Activated CD4-positive, alpha-beta T cell treated with anti-CD3 and anti-CD28 coated beads, Interleukin-2, amount 50 U/mL, for 1 hour (primary cell): ENCODE measurements at places on chromosomes 3 and 15.
A peak's percentile ranks its signal among the peaks of the same experiment; 100 is the strongest.

DNA sequence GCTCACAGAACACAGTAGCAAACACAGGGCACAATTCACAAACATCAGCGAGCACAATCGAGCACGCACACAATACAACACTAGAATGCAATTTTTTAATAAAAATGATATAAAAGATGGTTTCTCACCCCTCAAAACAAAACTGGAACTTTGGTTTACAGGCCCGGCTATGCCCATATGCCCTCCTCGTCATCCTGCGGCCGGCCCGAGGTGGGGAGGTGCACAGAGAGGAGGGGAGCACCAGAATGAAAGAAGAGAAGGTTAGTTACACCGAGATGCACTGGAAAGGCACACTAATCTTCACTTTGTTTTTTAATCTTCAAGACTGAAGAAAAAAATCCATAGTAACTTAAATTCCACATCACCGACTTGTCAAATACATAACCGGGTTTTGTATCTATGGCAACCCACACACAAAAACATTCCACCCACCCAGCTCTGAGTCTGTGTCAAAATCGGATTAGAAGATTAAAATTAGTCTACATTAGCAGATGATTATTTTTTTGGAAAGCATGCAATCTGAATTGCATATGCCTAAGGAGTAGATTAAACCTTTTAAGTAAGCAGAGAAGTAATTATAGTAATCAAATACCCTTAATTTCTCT is 196.7 kb upstream of the WNT5A start:
- no peak for DNase-seq

DNA sequence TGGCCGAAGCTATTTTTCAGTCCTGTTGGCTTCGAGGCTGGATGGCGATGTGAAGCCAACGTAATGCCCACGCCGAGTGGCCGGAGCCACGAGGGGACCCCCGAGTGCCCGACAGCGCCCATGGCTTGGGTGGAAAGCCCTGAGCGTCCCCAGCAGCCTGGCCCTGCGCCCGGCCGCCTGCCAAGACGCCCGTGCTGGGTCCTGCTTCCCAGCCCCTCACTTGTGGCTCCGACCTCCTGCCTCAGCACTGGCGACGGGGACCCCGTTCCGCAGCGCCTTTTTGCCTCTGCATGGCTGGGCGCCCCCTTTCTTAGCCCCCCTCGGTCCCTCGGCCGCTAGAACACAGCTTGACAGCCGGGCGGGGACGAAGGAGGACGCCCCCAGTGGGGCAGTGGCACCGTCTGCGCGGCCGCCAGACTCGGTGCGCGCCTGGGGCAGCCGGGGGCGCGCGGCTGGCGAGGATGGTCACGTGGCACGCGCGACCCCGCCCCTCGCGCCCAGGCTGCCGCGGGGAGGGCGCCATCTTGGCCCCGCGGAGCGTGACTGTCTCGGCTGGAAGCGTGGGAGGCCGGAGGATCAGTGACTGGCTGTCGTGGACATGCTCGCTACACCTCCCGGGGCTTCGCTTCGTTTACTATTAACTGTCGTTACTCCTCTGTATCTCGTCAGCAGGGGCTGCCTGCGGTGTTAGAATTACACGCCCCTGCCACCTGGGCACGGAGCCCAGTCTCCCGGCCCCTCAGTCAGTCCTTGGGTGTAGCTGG is 626 bp upstream of the GPR176 start:
- peak; percentile 71 for DNase-seq

- DNase-seq = no peak
Observed at GRCh38 chr3:149609595-149609994, 48.2 kb downstream of the WWTR1 start.

DNA sequence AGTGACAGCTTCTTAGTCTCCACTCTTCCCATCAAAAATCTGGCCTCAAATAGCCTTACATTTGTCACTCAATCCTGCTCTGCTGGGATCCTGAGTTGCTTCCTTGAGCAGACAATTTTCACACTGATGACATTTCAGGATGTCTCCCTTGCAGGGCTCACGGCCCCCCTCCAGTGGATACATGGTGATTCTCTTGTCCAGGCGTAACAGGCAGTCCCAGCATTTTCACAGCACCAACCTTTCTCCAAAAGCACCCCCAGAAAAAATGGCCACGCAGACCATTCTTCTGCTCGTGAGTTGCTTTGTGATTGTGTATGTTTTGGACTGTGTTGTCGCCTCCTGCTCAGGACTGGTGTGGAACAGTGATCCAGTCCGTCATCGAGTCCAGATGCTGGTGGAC is 47.4 kb upstream of the WNT7A start:
- DNase-seq = no peak

GRCh38 chr3:144063306-144063705 is 91.7 kb downstream of the DIPK2A start:
- no peak for DNase-seq

DNA sequence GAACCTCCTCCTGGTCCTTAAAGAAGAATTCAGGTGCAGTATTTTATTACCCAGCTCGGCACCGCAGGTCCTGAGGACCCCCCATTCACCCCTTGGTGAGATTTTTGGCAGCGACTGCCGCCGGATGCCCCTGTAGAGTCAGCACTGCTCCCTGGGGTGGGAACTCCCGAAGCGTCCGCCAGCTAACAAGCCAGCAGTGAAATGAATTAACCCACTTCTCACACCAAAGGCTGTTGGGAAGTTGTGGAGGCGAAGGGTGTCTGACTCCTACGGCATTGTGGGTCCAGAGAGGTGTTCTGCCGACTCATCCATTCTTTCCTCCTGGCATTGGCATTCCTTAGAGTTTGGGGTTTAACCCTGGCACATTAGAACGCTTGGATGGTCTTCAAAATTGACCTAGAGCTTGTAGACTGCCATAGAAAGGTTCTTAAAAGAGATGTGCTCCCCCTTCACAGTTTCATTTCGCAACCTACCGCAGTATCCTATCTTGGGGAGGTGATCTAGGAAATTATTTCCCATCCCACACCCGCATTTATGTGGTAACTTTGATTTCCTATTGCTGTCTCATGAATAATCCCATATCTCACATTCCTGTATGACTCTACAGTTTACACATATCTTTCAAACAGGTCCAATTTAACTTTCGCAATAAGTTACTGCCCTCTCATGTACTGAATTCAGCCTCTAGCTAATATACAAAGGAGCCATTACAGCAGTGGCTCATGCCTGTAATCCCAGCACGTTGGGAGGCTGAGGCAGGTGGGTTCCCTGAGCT is 879 bp upstream of the EIF5A2 start:
- no peak for DNase-seq

GRCh38 chr15:70578196-70578595 is 185.2 kb downstream of the UACA start:
- no peak for DNase-seq

DNA sequence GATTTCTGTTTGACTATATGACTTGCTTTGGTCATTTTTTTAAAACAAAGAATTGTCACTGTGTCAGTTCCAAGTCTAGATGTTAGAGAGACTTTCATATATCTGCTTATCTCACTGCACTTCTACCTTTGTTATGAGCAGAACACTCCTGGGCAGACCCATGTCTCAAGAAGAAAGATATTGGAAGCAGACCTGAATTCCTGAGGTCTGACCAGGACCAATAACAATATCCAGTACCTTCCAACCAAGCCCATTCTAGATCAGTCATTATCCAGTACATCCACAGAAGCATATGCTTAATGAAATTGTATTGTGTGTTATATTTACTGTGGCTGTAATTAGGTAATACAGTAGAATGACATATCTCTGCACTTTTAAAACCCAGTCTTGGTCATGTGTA is 811.3 kb upstream of the GBE1 start:
- no peak for DNase-seq

GRCh38 chr15:91652610-91653207 is 200.8 kb upstream of the SLCO3A1 start:
- no peak for DNase-seq

DNA sequence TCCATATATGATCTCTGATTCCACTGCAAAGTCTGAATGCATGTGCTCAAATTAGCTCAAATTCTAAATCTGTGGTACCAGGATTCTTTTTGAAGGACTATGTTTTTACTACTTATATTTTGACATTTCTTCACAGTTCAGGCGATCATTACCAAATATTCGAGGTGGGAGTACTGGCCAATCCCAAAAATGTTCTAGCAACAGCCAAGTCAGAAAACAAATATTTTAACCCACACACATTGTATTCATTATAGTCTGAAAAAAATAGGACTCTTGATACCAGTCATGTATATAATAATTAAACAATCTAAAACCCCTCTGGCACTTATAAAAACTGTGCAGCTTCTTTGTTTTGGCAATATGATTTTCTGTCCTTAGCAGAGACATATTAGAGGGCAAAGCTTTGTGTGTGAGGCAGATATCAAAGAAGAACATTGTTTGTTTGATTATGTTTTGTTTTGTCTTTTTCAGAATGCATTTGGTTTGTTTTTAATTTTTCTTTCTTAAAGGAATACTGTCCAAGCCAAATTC is 37.4 kb downstream of the FGF7 start:
- DNase-seq = no peak

DNA sequence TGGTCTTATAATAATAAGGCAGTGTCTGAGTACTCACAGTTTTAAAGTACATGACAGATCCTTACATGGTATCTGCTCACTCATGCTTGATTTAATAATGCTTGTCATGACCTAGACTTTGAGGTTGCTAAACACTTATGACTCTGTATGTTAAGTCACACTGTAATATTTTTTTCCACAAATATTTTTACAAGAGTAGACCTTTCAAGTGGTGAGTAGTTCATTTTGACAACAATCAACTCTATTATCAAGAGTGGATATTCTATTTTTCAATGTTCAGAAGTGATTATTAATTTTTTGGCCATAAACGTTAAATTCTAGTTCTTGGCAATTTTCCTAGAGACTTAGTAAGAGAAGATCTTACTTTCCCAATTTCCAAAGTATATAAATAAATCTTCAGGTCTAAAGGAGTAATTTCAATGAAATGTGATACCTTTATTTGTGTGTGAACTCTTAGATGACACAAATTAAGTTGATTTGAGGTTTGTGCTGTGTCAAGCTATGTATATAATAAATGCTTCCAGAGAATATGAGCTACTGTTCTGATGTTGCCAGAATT is 104.5 kb downstream of the NLGN1 start:
- DNase-seq = no peak

DNA sequence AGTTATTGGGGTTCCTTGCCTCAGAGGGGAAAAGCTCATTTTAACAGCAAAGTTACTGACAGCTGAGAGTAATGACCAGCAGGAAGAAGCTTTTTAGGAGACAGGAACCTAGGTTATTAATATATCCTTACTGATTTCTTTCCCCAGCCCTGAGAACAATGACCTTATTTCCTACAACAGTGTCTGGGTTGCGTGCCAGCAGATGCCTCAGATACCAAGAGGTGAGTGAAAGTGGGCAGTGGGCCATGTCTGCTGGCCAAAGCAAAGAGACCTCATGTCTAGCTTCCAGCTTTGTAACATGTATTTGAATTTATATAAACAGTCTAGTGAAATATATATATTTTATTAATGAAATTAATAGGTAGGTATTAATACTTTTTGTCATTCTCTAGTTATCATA is 5.0 kb downstream of the CCNDBP1 start:
- DNase-seq = no peak

- DNase-seq = no peak
Observed at GRCh38 chr15:39778021-39778420, 4.6 kb downstream of the FSIP1 start.

GRCh38 chr3:165854696-165855095 is 17.5 kb upstream of the BCHE start:
- DNase-seq = no peak

GRCh38 chr15:50257332-50257731 is 8.2 kb downstream of the HDC start:
- DNase-seq = no peak

DNA sequence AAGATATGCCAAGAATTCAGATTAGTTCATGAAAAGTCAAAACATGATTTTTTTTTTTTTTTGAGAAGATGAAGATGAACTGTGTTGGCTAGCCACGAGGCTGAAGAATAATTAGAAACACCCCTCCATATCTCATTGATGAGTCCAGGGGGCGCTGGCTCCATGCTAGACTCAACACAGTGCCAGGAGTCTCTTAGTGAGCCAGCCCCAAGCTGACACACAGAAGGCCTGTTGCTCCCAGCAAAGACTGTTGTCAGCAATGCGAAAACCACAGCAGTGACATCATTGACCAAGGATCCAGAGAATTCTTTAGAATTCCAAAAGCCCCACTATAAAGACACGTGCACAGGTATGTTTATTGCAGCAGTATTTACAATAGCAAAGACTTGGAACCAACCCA is 185.2 kb downstream of the ANXA2 start:
- no peak for DNase-seq

DNA sequence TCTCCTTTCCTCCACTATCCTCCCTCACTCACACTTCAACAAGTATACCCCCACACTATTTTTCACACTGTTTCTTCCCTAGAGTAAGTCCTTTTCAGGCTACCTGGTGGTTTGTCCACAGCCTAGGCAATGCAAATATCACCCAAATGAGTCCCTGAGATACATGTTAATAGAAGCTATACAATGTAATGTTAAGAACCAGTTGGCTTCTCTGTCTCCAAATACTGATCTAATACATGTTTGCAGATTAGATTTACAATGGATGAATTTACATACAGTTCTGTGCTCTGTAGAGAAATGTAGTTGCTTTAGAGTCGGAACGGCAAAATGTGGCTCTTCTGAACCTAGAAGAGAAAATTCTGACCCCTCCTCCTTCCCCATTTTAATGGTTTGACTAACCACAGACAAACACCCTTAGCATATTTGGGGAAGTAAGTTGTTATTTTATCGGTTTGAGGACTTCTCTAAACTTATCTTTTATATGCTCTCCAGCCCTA is 63.6 kb upstream of the MBNL1 start:
- DNase-seq = no peak

GRCh38 chr3:47017504-47018268 is 38.2 kb downstream of the NBEAL2 start:
- DNase-seq = no peak

DNA sequence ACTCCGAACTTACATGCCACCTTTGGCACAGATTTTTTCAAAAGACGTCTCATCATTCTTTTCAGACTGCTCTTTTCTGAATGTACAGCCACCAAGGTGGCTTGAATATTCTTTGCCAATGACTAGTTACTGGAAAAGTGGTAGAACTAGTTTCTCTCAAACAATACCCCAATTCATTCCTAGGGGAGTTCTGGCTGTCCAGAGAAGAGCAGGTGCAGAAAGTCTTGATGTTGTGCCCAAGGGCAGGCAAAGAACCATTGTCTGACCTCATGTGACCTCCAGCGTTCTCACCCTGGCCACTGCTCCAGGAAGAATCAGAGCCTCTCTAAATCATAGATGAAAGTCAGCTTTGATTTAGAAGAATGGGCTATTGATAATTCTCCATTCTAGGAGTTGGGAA is 5.5 kb downstream of the LMOD3 start:
- no peak for DNase-seq

- DNase-seq = no peak
Observed at GRCh38 chr3:64047787-64048186, 24.5 kb upstream of the PSMD6 start.

GRCh38 chr3:94158512-94158911 is 95.7 kb downstream of the NSUN3 start:
- DNase-seq = no peak

DNA sequence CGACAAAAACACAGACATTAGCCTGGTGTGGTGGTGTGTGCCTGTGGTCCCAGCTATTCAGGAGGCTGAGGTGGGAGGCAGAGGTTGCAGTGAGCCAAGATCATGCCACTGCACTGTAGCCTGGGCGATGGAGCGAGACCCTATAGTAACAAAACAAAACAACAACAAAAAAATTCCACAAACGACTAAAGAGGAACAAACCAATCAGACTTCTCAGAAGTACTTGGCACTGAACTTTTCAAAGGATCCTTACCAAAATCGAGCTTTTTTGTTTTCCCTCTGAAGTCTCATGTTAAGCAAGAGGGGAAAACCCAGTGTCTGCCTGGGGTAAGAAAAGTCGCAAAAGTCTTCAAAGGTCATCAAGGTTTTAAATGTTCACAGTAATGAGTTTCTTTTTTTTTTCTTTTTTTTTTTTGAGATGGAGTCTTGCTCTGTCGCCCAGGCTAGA is 30.1 kb upstream of the TFRC start:
- peak; percentile 14 for DNase-seq
